Vagina (tissue), 2 donors: ENCODE measurements at places on chromosomes 3 and 15. TPM values are rescaled to one million over a fixed set of nuclear protein-coding genes. Genes with fewer than 3 reads are reported as not detected.

DNA sequence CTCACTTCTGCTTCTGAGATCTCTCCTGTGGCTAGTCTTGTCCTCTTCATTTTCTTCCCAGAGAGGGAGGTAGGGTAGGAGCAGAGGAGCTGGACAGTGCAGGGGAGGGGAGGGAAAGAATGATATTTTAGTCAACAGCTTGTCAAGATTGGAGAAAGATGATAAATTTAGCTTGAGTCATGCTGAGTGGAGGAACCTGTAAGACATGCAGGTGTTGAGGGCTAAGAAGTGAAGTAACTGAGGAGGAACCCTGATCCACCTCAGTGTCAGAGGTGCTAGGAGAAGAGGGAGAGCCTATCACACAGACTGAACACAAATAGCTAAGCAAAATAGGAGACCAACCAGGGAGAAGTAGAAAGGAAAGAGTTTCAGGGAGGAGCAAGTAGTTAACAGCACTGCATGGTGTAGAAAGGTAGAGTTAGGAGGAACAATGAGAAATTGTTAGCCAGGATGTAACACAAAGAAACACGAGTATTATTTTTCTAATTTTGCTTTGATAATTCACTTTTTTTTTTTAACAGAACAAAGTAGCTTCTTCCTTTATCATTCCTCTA lies 108.2 kb upstream of the CHRM5 start:
- H3K4me1 ChIP-seq = no peaks in the 10 kb centered on the region
- H3K4me3 ChIP-seq = no peak overlapping the region
- no peaks in the 10 kb centered on the region for H3K27me3 ChIP-seq
- no peaks in the 10 kb centered on the region for H3K36me3 ChIP-seq
- H3K27ac ChIP-seq = no peak overlapping the region
- DNase-seq = no peak

- no peaks in the 10 kb centered on the region for H3K4me1 ChIP-seq
- H3K36me3 ChIP-seq = peaks cover 57% of the 10 kb centered on the region
- DNase-seq = no peak
- no peak overlapping the region for H3K4me3 ChIP-seq
- no peaks in the 10 kb centered on the region for H3K27me3 ChIP-seq
Observed at GRCh38 chr3:128813097-128813496, 66.3 kb upstream of the ACAD9 start.

DNA sequence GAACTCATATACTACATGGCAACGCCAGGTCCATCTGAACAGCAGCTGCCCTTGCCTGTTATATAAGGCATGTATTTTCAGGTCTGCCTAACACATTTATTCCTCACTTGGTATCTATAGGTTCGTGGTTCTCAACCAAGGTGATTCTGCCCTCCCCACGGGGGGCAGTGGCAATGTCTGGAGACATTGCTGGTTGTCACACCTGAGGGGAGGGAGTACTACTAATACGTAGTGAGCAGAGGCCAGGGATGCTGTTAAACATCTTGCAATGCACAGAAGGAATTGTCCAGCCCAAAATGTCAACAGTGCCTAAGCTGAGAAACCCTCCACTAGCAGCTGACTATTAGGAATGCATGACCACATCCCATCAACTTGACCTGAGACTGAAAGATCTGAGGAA lies 32.6 kb downstream of the ADAMTS9 start:
- no peak overlapping the region for H3K4me3 ChIP-seq
- no peak for DNase-seq
- peaks cover 20% of the 10 kb centered on the region for H3K4me1 ChIP-seq
- no peak overlapping the region for H3K27ac ChIP-seq
- H3K36me3 ChIP-seq = no peaks in the 10 kb centered on the region

DNA sequence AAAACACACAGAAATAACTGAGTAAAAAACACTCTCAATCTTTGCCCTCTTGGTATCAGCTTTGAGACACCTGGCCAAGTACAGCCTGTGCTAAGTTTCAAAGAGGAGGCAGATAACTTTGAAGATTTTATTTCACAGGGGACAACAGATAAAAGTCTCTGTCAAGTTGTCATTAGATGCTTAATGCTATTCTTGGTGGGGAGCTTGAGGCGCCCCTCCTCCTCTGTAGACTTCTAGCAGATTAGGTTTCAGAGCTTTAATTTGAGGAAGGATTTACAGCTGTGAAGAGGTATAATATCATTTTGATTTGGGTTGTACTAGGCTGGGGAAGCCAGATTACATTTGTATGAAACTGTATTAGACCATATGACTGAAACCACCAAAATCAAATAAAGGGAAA lies 620.3 kb downstream of the FHIT start:
- no peaks in the 10 kb centered on the region for H3K27me3 ChIP-seq
- no peak overlapping the region for H3K4me3 ChIP-seq
- H3K36me3 ChIP-seq = no peaks in the 10 kb centered on the region

DNA sequence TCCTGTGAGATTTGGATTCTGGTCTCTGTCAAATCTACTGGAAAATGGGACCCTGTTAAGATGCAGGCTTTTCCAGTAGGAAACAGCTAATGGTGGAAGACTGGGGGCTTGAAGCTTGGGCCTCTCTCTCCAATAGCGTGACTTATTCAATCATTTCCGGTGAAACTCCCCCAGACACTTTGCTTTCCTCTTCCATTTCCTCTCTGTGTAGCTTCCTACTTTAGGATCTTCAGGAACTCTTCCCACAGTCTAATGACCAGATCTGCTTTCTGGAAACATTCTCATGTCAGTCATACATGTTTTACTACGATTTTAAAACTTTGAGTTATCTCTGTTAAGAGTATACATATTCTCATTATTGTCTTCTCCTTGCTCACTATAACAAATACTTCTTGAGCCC lies 28.0 kb upstream of the TPRG1 start:
- H3K4me3 ChIP-seq = no peak overlapping the region
- H3K27me3 ChIP-seq = no peaks in the 10 kb centered on the region
- H3K36me3 ChIP-seq = no peaks in the 10 kb centered on the region
- no peak for DNase-seq

DNA sequence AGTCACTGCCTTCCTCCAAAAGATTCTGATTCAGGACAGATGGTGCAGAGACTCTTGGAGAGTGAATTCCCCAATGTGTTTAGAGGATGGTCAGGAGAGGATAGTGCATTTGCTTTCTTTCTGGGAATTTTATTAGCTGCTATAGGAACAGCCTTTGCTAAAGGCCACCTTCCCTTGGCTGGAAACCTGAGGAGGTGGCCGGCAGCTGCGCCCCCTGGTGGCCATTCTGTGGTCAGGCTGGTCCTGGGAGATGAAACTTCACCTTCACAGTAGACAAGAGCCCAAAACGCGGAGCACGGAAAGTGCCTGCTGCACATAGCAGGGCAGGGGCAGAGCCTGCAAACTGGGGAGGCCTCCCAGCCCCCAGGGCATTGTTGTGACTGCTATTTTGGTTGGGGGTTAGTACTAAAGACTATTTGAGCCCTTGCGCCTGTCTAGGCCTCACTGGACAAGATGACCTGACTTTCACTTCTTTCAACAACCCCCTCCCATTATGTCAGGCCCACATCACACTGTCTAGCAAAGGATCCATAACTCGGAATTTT lies 34.3 kb downstream of the SEC22C start:
- no peaks in the 10 kb centered on the region for H3K27me3 ChIP-seq
- no peak for DNase-seq
- H3K36me3 ChIP-seq = no peaks in the 10 kb centered on the region
- peaks cover 16% of the 10 kb centered on the region for H3K4me1 ChIP-seq
- no peak overlapping the region for H3K27ac ChIP-seq
- H3K4me3 ChIP-seq = no peak overlapping the region

DNA sequence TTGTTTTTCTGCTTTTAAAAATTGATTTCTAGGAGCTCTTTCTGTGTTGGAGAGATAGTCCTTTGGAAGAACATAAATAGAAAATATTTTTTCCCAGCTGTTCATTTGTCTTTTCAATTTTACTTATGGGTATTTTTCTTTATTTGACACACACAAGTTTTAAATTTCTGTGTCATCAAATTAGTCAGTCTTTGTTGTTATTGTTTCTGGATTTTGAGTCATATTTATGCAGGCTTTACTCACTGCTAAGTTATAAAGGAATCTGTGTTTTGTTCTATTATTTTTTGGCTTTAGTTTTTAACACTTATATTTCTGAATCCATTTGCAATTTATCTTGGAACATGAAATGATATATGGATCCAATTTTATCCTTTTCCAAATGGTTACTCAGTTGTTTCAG lies 5.9 kb upstream of the GHSR start:
- no peaks in the 10 kb centered on the region for H3K4me1 ChIP-seq
- no peak for DNase-seq
- no peak overlapping the region for H3K4me3 ChIP-seq
- no peaks in the 10 kb centered on the region for H3K36me3 ChIP-seq
- no peak overlapping the region for H3K27ac ChIP-seq
- H3K27me3 ChIP-seq = no peaks in the 10 kb centered on the region

- no peaks in the 10 kb centered on the region for H3K27me3 ChIP-seq
- no peak overlapping the region for H3K27ac ChIP-seq
- no peak for DNase-seq
- H3K4me1 ChIP-seq = no peaks in the 10 kb centered on the region
- no peak overlapping the region for H3K4me3 ChIP-seq
- H3K36me3 ChIP-seq = no peaks in the 10 kb centered on the region
Observed at GRCh38 chr3:132981719-132982118, 56.5 kb upstream of the TMEM108 start.

DNA sequence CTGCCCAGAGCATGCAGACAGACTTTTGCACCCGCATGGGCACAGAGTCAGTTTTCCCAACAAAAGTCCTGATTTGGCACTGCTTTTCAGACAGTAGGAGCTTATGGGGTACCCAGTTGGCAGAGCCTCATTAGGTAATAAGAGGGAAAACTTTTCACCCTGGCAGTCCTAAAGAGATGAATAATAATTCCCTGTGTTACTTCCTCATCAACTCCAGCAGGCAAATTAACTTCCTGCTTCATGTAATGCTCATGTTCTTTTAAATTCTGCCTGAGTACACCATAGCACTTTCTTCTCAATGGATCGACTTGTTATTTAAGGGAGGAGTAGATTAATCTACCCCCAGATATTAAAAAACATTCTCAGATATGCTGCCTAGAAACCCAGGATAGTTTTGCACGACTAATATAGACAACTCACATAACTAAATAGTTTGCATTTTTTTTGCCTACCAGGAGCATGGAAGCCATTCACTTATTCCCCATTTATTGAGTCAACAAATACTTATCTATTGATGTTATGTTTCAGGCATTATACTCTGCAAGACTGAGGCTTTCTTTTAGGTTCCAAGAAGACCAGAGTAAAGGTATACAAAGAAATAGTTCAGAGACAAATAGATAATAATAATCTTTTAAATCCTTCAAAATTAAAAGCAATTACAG lies 214.5 kb downstream of the KCNMB2 start:
- no peak overlapping the region for H3K27ac ChIP-seq
- no peaks in the 10 kb centered on the region for H3K27me3 ChIP-seq
- no peak for DNase-seq
- H3K4me3 ChIP-seq = no peak overlapping the region

GRCh38 chr3:141152801-141153678 lies 78.6 kb upstream of the PXYLP1 start:
- no peak overlapping the region for H3K27ac ChIP-seq
- DNase-seq = no peak
- H3K36me3 ChIP-seq = no peaks in the 10 kb centered on the region

GRCh38 chr3:14861031-14861430 lies 42.3 kb downstream of the FGD5 start:
- H3K4me1 ChIP-seq = peaks cover 13% of the 10 kb centered on the region
- H3K4me3 ChIP-seq = no peak overlapping the region
- DNase-seq = no peak
- no peak overlapping the region for H3K27ac ChIP-seq
- H3K36me3 ChIP-seq = no peaks in the 10 kb centered on the region

DNA sequence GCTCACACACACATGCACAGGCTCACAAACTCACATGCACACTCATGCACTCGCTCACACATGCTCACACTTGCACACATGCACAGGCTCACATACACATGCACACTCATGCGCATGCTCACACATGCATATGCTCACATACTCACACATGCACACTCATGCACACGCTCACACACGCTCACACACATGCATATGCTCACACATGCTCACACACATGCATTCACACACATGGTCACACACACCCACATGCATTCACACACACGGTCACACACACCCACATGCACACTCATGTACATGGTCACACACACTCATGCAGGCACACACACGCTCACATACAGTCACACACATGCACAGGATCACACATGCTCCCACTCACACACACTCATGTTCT lies 132.8 kb upstream of the SMAD3 start:
- H3K36me3 ChIP-seq = no peaks in the 10 kb centered on the region
- no peak overlapping the region for H3K27ac ChIP-seq
- H3K27me3 ChIP-seq = no peaks in the 10 kb centered on the region
- H3K4me3 ChIP-seq = no peak overlapping the region

DNA sequence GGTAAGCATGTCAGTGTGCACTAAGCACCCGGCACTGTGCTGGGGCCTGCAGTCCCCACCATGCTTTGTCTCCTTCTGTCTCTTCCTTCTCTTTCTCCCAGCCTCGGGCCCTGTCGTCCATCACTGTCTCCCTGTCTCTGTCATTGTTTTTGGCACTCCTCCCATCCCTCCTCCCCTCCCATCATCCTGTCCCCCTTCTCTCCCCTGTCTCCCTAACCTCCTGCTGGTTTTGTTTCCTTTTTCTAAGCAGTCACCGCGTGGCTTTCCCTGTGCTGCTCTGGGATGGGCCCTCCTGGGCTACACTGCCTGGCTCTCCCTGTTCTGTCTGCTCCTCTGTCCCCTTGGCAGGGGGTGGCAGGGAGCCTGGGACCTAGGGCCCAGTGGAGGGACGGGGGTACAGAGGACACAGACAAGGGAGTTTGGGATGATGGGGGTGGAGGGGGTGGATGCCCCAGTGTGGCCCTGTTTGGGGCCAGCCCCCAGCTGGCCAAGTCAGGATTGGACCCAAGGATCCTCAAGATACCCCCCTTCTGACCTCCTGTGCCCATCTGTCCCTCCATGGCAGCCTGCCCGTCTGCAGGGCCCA lies 5.7 kb downstream of the CHST13 start:
- H3K4me1 ChIP-seq = peaks cover 2% of the 10 kb centered on the region
- no peak overlapping the region for H3K27ac ChIP-seq
- no peaks in the 10 kb centered on the region for H3K36me3 ChIP-seq
- DNase-seq = no peak

The FBXW12 gene
- not detected for total RNA-seq

The KBTBD13 gene
- not detected for total RNA-seq

The RASGRF1 gene
- total RNA-seq = not detected

The C3orf85 gene
- total RNA-seq = not detected

The TRH gene
- total RNA-seq = 1.2 TPM

The CPEB1 gene
- total RNA-seq = 10.6 TPM

The CD200R1 gene
- total RNA-seq = 0.49 TPM

The MGLL gene
- total RNA-seq = 35.6 TPM

The TPRA1 gene
- total RNA-seq = 54.0 TPM
